NCI-H526 treated with DMSO at 0.1 percent for 48 hours (cell line): ENCODE measurements at places on chromosomes 5 and 9.

DNA sequence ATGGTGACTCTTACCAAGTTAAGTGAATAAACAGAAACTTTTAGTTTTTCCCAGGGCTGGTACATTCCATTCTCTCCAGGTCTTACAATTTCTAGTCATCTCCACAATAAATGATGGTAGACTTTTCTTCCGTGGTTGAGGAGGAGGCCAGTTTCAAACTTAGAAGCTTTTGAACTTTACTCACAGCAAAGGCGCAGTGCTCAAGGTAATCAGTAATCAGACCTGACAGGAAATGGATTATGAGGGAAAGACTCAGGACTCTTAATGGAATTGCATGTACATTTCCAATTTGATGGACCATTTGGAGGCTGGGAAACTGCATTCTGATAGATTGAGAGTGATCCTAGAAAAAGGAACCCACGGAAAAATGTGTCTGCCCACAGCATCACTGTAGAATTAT is 93.7 kb downstream of the SNCAIP start:
- DNase-seq = no peak

- DNase-seq = no peak
These were observed 197.3 kb upstream of the ADAMTS16 start for GRCh38 chr5:4942831-4943178.

GRCh38 chr9:130276121-130276520 is 10.6 kb downstream of the HMCN2 start:
- DNase-seq = no peak

- peak; percentile 44 for DNase-seq
These were observed 279.2 kb upstream of the NREP start for GRCh38 chr5:112036206-112036605.

GRCh38 chr5:124783794-124784193 is 37.4 kb upstream of the ZNF608 start:
- DNase-seq = no peak

- no peak for DNase-seq
These were observed 70.8 kb downstream of the NDUFS4 start for GRCh38 chr5:53631251-53631650.

DNA sequence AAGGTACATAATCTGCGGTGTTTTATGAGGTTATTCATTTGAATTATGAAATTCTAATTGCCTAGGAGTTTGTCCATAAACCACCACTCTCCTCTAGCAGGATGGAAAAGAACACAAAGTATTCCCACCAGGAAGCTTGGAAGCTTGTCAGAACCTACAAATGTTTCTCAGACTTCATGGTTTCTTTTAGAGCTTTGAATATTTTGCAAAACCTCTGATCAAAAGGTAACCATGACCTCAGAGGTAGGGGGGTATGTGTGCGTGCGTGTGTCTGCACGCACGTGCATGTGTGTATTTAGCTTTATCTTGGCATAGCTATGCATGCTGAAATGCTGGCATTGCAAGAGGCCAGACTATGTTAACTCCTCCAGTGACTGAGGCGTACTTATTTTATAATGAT is 847.0 kb downstream of the TLE1 start:
- DNase-seq = no peak

GRCh38 chr5:54718656-54719055 is 201.1 kb downstream of the SNX18 start:
- DNase-seq = no peak

GRCh38 chr5:122181863-122182262 is 52.5 kb downstream of the ZNF474 start:
- no peak for DNase-seq

DNA sequence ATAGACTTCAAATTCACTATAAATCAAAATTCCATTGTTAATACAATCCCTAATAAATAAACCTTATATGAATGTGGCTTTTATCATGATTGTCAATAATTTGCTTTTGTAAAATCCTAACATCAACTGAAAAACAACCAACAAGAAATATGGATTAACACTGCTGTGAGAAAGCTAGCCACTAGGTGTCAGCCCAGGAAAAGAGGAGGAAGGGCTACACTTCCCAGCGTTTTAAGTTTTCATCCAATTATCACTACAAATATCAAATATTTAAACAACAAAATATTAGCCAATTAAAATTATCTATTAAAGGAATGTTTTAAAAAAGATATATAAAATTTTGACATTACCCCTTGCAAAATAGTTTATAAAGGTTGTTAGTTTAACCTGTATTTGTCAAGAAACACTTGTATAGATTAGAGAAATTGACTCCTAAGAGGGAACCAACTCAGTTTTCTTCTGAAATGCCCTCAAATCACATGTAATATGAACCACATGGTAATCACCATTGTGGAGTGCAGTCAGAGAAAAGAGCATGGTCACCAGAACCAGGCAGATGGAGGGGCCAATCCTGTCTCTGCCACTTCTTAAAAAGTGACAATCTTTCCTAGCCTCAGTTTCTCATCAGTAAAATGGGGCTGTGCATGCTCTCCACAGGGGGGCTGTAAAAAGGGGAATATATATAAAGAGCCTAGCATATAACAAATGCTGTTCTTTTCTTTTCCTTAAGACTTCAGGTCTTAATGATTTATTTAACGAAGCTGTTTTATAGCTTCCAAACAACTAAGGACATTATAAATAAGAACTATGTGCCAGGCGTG is 188.2 kb downstream of the CRB2 start:
- DNase-seq = no peak

DNA sequence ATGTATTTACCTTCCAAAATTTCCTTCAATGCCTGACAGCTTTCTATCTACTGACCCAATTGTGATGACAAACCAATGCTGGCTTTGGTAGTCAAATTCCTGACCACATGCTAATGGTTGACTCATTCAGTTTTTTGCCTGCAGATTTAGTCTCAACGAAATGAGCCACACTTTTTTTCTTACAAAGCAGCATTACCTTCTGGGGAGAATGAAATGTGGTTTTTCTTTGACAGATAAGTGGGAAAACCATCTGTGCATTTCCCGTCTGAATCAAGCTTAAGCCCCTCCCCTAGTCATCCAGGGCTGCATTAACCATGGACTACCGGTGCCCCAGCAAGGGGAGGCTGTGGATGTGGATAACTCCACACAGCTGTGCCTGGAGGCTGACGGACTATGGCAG is 99.6 kb upstream of the TAF11L2 start:
- DNase-seq = peak; percentile 77

DNA sequence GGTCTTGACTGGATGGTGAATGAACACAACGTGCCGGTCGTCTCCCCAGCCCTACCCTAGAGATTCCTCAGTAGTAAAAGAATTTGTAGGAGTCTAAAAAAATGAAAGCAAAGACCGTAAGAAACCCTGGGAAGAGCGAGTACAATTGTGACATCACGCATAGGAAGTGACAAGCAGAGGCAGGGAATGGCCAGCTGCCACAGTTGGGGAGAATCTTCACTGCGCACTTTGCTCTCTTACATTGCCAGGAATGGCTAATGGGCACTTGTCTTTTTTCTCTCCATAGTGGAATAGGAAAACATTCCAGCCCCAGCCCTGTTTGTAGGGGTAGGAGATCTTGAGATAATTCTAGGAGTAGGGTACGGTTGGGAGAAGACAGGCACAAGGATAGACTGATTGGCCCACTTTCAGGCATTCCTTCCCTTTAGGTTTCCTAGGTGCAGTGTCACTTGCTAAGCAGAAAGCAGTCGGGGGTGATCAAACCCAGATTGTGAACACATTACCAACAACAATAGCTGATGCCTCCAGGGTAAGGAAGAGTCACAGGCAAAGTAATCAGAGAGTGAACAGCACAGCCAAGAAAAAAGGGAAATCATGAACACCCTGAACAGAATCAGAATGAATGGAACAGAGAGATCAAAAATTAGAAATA is 302.7 kb downstream of the MAN2A1 start:
- no peak for DNase-seq

- no peak for DNase-seq
These were observed 15.6 kb downstream of the ENTREP1 start for GRCh38 chr9:69340631-69341030.

- DNase-seq = no peak
These were observed 76.3 kb upstream of the PCSK1 start for GRCh38 chr5:96509316-96509715.

DNA sequence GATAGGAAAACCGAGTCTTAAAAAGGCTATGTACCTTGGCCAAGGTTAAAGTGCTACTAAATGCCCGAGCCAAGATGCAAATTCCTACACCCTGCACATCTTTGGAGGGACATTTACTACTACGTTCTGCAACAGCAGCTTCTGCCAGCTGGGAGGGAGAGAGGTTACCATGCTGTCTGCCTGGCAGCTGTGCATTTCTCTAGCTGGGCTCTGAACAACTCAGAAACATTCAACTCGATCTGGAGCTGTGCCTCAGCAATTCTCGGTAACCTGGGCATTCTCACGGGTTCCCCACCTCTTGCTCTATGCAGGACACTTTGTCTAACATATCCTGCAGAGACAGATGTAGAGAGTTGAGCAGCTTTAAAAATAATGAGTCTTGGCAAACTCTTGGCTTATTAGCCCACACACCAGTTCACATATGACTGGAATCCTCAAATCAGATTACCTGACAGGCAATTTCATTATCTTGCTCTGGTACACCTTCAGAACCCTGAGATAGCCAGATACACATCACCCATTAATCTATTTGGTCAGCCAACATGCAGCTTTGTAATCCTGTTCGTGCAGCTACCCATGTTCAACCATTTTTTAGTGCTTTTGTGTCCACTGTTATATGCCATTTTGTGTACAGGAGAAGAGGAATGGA is 115.8 kb downstream of the EFNA5 start:
- DNase-seq = peak; percentile 39

DNA sequence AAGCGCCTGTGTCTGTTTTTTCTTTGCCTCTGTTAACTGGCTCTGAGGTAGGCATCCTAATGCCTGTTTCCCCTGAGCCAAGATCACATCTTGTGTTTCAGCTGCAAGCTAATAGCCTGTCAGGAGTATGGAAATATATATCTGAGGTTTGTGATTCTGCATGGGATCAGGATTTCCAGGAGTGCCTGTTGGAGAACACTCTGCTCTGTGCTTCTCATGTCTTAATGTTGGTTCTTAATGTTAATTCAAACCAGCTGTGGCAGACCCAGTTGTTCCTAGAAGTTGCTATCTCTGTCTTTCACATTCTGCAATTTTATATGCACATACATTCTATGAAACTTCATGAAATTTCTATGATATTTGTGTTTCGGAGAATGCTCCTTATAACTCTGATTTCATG is 72.1 kb downstream of the PGM5 start:
- DNase-seq = no peak

DNA sequence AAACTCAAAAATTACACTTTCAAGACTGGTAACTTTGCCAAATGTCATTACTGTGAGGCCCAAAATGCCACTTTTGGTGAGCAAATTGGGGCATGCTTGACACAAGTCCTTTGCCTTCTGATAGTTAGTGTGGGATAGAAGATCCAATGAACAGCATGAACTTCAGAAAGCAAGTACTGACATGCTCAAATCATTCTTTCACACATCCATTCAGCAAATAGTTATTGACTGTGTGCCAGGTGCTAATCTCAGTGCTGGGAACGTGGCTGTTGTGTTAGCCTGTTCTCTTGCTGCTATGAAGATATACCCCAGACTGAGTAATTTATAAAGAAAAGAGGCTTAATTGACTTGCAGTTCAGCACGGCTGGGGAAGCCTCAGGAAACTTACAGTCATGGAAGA is 247.0 kb downstream of the CHSY3 start:
- no peak for DNase-seq

- DNase-seq = no peak
These were observed 2.1 kb downstream of the ADGRD2 start for GRCh38 chr9:124452326-124452725.

GRCh38 chr5:32551194-32551593 is 34.2 kb upstream of the SUB1 start:
- no peak for DNase-seq

DNA sequence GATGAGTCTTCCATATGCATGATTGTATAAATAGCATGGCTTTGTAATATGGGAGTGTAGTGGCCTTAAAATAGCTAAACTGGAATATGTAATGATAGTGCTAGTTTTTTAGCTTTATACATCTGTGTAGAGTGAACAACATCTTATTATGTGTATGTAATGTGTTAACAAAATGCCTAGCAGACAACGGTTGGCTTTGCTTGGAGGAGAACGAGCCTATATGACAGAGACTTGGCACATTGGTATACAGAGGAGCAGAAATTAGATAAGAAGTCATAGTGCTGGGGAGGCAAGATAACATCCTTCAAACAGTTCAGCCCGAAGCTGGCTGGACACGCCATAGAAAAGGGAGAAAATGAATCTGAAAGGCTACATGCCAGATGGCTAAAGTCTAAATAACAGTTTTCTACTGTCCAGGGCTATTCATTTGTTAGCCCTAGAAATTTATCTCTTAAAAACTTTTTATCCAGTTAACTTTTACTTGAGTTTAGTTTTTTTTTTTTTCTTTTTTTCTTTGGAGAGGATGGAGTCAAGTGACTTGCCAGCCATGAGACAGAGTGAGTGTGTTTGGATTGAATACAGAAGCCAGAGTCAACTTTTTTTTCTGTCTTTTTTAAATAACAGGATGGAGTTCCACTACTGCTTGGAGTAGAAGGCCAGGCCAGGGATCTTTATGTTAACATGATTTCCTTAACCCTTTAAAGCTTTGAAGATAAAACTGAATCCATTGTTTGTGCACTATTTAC is 214.4 kb upstream of the ACTBL2 start:
- no peak for DNase-seq

GRCh38 chr9:89873801-89874200 is 269.0 kb downstream of the GADD45G start:
- DNase-seq = no peak

DNA sequence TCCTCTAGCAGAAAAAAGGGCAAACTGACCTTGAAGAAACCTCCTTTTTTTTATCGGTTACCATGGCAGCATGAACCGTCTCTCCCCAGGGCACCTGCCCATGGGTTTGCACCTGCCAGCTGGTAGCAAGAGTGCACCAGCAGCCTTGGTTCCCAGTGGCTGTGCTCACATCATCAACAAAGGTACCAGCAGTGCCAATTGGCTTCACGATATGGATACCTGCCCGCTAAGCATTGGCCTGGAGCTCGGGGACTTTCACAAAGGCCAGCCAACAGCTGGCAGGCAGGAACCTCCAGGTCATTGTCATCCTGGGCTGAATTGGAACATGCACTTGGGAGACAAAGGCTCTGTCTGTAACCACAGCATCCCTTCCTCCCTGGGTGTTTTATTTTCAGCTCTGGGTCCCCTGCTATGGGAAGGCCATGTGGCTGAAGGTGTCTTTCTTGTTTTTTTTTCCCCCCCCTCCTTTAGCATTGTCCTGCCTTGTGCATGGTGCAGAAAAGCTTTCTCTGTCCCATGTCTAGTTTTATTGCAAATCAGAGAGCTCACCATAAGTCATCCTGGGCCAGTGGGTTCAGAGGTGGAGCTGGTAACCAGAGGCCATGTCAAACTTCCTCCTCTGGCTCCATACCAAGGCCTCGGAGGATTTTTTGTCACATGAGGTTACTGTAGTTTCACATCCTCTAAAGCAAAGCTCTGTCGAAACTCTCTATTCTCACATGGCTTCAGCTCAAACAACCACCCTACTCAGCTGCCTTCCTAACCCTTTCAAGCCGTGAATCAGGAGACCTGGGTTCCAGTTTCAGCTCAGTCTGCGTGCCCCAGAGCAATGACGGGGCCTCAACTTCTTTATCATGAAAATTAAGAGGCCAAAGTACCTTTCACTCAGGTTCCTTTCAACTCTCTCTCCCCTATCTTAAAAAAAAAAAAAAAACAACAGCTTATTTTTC is 145.5 kb upstream of the MAP3K1 start:
- no peak for DNase-seq

- peak; percentile 25 for DNase-seq
These were observed at the start of gene RABL6 for GRCh38 chr9:136807281-136808074. Gene RABL6 (plus strand): TSS chr9:136807948. CDS start chr9:136808197, 249 bp downstream.
